ENCODE measurements at places on chromosomes 3 and 15.

DNA sequence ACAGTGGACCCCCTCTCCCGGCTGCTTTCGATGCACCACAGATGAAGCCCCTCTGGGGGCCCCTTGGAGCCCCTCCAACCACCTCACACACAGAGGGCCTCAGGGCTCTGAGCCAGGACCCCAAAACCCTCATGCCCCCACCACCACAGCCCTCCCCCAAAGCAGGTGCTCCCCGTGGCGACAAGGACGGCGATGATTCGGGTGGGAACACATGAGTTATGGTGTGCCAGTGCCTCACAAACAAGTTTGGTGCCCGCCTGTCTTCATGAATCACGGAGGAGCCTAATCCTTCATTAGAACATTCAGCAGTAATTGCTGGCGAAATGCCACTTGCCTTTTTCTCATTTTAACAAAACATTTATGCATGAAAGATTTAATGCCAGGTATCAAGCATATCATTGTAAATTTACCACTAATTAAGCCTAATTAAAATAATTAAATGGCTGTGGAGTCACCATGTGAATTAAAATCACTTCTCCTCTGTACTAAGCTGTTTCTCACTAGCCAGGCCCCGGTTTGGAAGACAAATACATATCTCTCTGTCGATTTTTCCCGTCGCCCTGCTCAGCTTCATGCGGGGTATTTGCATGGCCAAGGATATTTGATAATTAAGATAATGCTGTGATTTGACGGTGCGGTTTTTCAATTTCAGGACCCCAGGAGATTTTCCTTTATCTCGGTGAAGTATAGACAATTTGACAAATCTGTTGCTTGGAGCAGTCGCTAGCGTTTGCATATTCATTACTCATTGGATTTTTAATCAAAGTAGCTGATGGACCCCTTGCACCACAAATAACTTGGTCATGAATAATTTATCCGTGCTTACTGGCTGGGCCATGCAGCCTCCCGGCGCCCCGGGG is 157.0 kb downstream of the TLE3 start:
- no peak for DNase-seq

- DNase-seq = no peak
Measured at GRCh38 chr15:52357949-52358348, 62.3 kb upstream of the MYO5C start.

DNA sequence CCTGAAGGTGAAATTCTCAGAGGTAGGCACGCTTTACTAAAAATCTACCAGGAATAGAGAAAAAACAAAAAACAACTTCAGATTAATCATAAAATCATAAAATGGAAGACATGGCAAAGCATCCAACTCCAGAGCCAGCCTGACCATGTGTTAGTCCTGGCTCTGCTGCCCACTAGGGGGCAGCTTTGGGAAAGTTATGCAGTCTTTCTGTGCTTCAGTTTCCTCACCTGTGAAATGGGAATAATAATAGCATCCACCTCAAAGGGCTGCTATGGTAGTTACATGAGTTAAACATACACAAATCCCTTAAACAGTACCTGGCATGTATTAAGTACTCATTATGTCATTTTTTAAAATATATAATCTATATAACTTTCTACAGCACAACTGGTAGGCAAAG is 52.3 kb downstream of the WNT5A start:
- no peak for DNase-seq

DNA sequence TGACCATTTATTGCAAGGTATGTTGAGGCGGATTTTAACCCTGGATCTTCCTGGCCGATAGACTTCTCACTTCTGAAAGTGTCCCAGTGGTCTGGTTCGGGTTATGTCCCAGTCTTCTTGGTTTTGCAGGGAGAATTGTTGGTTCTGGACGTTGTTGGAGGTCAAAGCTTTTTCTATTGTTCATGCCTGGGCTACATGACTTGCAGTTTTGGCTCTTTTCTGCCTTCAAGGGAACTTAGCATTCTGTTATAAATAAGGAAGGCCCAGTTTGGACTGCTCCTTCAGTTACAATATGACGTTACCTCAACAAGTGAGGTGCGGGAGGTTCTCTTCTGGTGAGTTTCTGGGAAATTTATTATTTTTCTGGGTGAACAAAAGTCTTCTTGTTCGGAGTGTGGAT is 614.3 kb downstream of the DIPK2A start:
- DNase-seq = no peak

- DNase-seq = no peak
Measured at GRCh38 chr3:189914799-189915198, 205.9 kb downstream of the P3H2 start.
